ENCODE measurements at places on chromosomes 2 and 18.

GRCh38 chr2:144704709-144705095, 184.8 kb upstream of the ZEB2 start:
- H3K4me3 ChIP-seq: no peak overlapping the region
- H3K4me1 ChIP-seq: peaks cover 29% of the 10 kb centered on the region
- H3K27me3 ChIP-seq: no peaks in the 10 kb centered on the region

- H3K36me3 ChIP-seq: no peaks in the 10 kb centered on the region
- H3K4me1 ChIP-seq: no peaks in the 10 kb centered on the region
- no peak for DNase-seq
- no peak overlapping the region for H3K27ac ChIP-seq
- no peaks in the 10 kb centered on the region for H3K27me3 ChIP-seq
Measured at GRCh38 chr2:169683054-169683424, 11.2 kb downstream of the CFAP210 start.

DNA sequence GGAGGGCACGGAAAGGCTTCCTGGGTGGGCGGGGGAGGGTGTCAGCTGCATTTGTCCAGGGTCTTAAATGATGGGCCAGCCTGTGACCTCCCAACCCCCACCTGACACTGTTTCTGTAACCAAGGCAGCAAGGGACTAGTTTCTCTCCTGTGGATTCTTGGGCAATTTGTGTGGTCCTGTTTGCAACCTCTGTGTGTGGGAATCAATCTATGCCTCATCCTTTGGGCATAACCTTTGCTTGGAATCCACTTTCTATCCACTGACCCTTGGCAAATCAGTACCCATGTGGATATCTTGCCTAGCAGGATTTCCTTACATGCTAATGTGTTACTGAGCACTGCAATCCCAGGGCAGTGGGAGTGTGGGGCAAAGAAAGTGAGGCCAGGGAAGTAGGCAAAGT, 54.1 kb downstream of the GPR39 start:
- no peak overlapping the region for H3K4me3 ChIP-seq
- no peaks in the 10 kb centered on the region for H3K4me1 ChIP-seq
- no peak for DNase-seq
- no peaks in the 10 kb centered on the region for H3K27me3 ChIP-seq
- no peak overlapping the region for H3K27ac ChIP-seq
- no peaks in the 10 kb centered on the region for H3K36me3 ChIP-seq

DNA sequence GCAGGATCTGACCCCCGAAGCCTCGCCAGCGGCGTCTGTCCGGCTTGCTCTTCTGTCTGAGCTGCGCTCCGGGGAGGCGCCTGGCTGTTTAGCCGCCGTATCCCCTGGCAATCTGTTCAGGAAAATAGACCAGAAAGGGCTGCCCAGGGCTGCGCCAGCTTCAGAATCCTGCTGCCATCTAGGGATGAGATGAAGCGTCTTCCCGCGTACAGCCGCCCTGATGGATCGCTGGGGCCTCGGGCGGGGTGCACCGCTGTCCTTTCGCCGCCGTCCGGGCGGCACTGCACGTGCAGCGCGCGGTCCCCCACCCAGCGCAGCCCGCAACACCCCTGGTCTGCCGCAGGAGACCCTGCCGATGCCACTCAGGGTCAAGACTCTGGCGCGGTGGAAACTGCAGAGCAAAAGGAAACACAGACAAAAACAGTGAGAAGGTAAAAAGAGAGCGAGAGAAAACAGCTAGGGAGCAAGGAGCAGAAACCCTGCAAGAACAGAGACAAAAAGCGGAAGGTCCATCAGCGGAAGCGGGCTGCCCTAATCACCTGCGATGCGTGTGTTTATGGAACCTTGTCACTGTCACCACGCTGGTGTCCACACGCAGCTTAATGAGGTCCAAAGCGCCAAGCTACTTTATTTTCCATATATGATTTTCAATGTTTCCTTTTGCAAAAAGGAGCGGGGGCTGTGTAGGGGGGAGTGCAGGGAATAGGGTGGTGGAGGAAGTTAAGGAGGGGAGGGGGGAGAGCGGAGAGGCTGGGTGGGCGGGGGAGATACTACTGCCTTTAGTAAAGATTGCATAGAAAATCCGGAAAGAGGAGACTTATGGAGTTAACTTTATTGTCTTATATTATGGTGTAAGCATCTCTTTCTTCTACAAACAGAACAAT, 2113.3 kb upstream of the PIK3C3 start:
- H3K4me3 ChIP-seq: peak overlapping the region; percentile 53
- H3K27ac ChIP-seq: no peak overlapping the region
- no peak for DNase-seq
- no peaks in the 10 kb centered on the region for H3K36me3 ChIP-seq
- no peaks in the 10 kb centered on the region for H3K27me3 ChIP-seq

- peak overlapping the region; percentile 74 for H3K4me3 ChIP-seq
- DNase-seq: peak; percentile 90
- H3K4me1 ChIP-seq: peaks cover 8% of the 10 kb centered on the region
- no peaks in the 10 kb centered on the region for H3K27me3 ChIP-seq
- no peaks in the 10 kb centered on the region for H3K36me3 ChIP-seq
- H3K27ac ChIP-seq: peak overlapping the region; percentile 99
Measured at GRCh38 chr18:3448838-3449511, 997 bp upstream of the TGIF1 start.

- no peaks in the 10 kb centered on the region for H3K4me1 ChIP-seq
- no peak for DNase-seq
- H3K4me3 ChIP-seq: no peak overlapping the region
- H3K36me3 ChIP-seq: no peaks in the 10 kb centered on the region
Measured at GRCh38 chr2:41827354-41827971, 220.4 kb upstream of the PKDCC start.

- H3K4me1 ChIP-seq: no peaks in the 10 kb centered on the region
- H3K36me3 ChIP-seq: no peaks in the 10 kb centered on the region
- DNase-seq: no peak
- H3K27me3 ChIP-seq: no peaks in the 10 kb centered on the region
Measured at GRCh38 chr2:125837128-125837527, 818.8 kb upstream of the GYPC start.

DNA sequence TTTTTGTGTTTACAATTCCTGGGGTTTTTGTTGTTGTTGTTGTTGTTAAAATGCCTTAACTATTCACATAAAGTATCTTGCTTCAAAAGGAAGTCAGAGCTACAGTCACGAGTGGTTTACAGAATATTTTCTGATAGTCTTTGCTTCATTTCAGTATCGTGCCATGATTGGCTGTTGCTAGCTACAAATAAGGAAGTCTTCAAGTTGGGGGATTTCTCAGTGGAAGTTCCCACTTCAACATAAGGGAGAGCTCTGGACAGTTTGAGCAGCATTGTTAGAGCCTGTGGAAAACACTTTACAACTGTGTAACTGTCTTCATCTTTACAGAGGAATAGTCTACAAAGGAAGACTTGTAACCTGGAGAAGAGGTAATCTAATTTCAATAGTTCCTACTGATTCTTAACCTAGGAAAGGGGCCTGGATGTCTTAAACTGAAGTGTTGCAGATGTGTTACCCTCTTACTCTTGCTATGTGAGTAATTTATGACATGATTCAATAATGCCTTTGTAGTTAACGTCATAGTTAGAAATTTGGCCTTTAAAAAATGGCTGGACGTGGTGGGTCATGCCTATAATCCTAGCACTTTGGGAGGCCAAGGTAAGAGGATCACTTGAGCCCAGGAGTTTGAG, 23.4 kb upstream of the TANK start:
- H3K4me3 ChIP-seq: peak overlapping the region; percentile 37
- peak; percentile 46 for DNase-seq
- H3K4me1 ChIP-seq: peaks cover 12% of the 10 kb centered on the region
- H3K27ac ChIP-seq: peak overlapping the region; percentile 75
- no peaks in the 10 kb centered on the region for H3K27me3 ChIP-seq
- H3K36me3 ChIP-seq: no peaks in the 10 kb centered on the region

DNA sequence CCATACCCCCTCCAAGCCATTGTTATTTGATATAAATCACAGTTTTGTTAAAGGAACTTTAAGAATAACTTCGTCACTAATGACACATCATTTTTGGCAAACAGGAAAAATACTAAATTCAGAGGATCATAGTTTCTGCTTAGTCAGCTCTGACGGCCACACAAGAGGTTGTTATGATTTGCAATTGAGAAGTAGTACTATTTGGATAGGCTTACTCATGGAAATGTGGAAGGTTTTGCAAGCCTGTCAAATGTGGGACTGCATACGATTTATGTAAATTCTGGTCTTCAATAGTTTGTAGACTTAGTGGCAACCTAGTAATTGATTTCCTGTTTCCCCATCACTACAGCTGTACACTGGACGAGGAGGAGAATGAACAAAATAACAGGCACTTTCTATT, 108.1 kb downstream of the ARHGEF33 start:
- peaks cover 63% of the 10 kb centered on the region for H3K36me3 ChIP-seq
- no peaks in the 10 kb centered on the region for H3K27me3 ChIP-seq
- DNase-seq: no peak
- no peak overlapping the region for H3K4me3 ChIP-seq
- H3K27ac ChIP-seq: peak overlapping the region; percentile 2
- H3K4me1 ChIP-seq: no peaks in the 10 kb centered on the region

- H3K27ac ChIP-seq: no peak overlapping the region
- no peaks in the 10 kb centered on the region for H3K36me3 ChIP-seq
- H3K4me1 ChIP-seq: no peaks in the 10 kb centered on the region
- H3K4me3 ChIP-seq: no peak overlapping the region
- no peaks in the 10 kb centered on the region for H3K27me3 ChIP-seq
Measured at GRCh38 chr18:44536046-44536445, 144.6 kb upstream of the SETBP1 start.

- DNase-seq: no peak
- no peak overlapping the region for H3K4me3 ChIP-seq
- H3K27ac ChIP-seq: no peak overlapping the region
- H3K27me3 ChIP-seq: no peaks in the 10 kb centered on the region
- H3K36me3 ChIP-seq: no peaks in the 10 kb centered on the region
Measured at GRCh38 chr2:233857511-233858141, 3.3 kb upstream of the HJURP start.

DNA sequence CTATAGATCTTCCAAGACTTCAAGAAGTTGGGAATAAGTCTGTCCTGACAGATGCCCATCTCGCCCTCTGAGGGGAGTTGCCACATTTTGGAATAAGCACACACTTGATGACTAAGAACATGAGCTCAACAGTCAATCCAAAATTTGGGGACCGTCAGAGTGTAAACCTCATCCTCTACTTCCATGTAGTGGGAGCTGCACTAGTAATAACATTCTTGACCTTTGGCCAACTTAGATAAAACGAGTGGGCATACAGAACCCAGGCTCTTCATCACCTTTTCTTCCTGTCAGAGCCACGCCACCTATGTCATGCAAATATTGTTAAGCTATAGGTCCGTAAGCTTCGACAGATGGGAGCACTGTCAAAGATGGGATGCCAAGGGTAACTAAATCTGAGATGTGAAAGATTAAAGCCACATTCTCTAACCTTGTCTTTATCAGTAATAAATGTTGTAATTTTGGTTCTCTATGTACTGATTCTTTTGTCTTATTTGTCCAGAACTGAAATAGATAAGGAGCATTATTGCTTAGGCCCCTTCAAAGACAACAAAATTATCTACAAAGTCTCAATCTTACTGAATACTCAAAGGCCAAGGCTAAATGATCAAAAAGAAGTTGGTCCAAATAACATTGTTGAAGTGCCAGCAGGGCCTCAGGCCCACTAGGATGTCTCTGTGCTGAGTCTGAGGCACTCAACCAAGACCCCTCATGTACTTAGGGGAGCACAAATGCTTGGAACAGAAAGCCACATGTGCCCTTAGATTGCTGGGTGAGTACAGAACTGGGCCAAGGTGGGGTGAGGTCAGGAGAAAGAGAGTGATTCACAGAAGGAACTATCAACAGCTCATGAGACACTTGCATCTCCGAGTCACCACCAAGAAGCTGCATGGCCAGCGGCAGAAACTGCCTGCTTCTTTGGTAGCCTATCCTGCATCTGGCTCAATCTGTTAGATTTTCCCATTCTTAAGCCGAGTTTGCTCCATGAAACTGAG, 15.0 kb downstream of the CDH2 start:
- H3K4me1 ChIP-seq: no peaks in the 10 kb centered on the region
- no peaks in the 10 kb centered on the region for H3K27me3 ChIP-seq
- H3K4me3 ChIP-seq: no peak overlapping the region
- no peak overlapping the region for H3K27ac ChIP-seq
- no peaks in the 10 kb centered on the region for H3K36me3 ChIP-seq

DNA sequence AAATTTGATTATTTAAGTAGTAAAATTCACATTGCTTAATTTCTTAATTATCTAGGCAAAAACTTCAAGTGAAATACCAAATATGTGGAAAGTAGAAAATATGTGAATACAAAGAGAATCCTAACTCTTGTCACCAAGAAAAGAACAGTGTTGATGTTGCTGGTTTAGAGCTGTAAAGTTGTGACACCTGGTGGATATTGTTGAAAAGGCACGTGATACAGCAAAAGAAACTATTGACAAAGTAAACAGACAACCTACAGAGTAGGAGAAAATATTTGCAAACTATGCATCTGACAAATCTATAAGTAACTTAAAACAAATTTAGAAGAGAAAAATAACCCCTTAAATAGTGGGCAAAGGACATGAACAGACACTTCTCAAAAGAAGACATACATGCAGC, 25.6 kb upstream of the ZC3H15 start:
- H3K27me3 ChIP-seq: no peaks in the 10 kb centered on the region
- H3K36me3 ChIP-seq: peaks cover 4% of the 10 kb centered on the region
- H3K27ac ChIP-seq: no peak overlapping the region
- no peak for DNase-seq
- no peaks in the 10 kb centered on the region for H3K4me1 ChIP-seq

DNA sequence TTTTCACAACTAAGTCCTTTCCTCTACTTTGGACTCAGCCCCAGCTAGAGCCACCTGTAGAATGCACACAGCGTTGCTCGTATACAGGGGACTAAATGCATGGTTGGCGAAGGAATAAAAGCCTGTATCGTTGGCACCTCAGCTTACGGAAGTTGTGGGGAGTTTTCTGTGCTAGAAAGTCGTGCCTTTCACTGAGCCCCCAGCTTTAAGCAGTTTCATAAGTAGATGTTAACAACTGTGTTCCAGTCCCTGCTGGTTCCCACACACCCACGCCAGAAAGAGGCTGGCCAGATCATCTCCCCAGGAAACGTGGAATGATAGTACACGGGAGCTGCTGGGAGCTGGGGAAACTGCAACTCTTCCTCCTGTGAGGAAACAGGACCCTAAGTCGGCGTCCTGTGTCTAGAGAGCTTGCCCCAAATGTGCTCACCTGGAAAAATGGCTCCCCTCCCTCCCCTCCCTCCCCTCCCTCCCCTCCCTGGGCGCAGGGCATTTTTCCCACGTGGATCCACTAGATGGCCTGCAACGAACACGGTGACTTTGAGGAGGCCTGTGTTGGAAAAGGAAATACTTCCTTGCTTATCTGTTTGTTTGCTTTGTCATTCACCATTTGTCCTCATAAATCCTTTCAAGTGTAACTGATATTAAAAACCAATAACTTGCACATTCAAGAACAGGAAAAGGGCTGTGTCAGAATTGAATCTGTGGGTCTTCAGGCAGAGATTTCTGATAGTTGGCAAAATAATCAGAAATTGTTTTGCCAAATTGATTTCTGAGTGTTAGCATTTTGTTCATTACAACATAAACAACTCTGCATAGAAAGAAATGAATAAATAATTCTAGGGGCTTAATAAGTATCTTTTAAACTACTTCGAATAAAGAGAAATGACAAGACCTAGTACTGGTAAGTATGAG, 43.9 kb upstream of the RFX8 start:
- H3K4me1 ChIP-seq: peaks cover 9% of the 10 kb centered on the region
- no peaks in the 10 kb centered on the region for H3K27me3 ChIP-seq
- no peak overlapping the region for H3K27ac ChIP-seq
- no peak for DNase-seq
